C1 segment of cervical spinal cord (tissue), 14 donors: ENCODE measurements at places on chromosomes 6 and 20.

DNA sequence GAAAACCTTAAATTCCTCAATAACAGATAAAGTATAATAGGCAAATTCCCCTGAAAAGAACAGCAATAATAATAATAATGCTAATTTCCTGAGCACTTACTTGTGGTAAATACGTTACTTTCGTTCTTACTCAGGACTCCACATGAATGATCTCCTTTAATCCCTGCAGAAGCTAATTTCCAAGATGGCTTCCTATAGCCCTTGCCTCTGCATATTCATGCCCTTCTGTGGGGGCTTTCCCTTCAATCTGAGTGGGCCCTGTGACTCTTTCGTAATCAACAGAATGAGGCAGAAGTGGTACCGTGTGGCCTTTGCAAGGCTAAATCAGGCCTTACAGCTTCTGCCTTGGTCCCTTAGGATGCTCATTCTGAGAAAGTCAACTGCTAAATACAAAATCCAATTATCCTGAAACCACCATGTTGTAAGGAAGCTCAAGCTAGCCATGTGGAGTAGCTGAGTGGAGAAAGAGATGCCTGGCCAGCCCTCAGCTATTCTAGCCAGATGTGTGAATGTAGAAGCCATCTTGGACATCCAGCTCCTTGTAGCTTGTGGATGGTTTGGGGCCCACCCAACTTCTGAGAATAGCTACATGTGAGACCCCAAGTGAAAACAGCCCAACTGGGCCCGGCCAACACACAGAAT lies 50.5 kb downstream of the MCUR1 start:
- DNase-seq: no peak

GRCh38 chr20:38725931-38726803 lies 1.9 kb downstream of the SLC32A1 start:
- no peak for DNase-seq

DNA sequence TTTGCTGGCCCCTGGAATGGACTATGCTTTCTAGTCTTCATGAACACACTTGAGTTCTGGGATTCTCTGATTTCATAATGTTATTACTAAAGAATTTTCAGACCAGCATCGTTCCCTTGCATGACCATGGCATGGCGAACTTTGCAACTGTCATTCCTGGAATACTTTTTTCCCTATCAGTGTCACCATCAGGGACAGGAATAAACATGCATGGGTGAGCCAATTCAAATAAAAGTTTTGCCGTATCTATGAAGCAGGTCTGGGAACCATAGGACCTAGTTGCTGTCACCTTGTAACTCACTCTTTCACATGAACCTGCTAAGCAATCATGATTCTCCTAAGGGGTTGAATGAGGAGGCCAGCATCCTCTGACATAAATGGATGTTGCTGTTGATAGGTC lies 68.2 kb upstream of the AGPAT4 start:
- DNase-seq: no peak

GRCh38 chr20:50259705-50260478 lies 69.3 kb downstream of the CEBPB start:
- no peak for DNase-seq

DNA sequence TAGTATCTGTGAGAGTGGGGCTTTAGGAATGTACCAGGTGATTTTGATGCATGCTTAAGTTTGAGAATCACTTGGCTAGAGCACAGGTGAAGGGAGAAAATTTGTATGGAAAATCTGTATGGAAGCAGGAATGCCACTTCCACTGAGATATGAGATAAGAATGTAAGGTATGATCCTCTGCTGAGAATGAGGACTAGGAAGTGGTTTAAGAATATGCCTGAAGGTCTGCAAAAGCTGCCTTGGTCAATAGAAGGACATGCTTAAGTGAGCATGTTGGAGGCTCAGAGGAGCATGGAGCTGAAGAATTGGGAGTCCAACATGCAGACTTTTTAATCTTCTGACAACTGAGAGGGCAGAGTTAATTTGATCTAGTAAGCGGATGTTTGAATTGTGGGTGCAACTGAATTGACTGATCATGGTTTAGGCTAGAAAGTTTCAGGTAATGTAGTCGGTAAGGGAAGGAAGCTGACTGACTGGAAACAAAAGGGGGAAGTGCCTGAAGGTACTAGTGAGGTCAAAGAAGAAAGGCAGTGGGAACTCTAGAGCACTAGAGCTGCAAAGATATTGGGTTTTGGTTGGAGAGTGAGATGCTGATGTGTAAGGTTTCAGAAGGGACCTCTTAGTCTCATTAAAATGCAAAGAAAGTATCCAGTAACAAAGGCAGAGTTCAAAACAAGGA lies 28.6 kb upstream of the NOTCH4 start:
- no peak for DNase-seq
